ENCODE measurements at places on chromosomes 5 and 9.

GRCh38 chr9:37486616-37487548 lies 1.1 kb downstream of the POLR1E start:
- DNase-seq = peak; percentile 51

- DNase-seq = no peak
These were observed 23.1 kb upstream of the TRPM3 start for GRCh38 chr9:71144495-71144894.

- DNase-seq = no peak
These were observed 11.8 kb downstream of the RBM18 start for GRCh38 chr9:122252796-122253195.

- no peak for DNase-seq
These were observed 116.7 kb downstream of the WDR70 start for GRCh38 chr5:37495668-37496347.

DNA sequence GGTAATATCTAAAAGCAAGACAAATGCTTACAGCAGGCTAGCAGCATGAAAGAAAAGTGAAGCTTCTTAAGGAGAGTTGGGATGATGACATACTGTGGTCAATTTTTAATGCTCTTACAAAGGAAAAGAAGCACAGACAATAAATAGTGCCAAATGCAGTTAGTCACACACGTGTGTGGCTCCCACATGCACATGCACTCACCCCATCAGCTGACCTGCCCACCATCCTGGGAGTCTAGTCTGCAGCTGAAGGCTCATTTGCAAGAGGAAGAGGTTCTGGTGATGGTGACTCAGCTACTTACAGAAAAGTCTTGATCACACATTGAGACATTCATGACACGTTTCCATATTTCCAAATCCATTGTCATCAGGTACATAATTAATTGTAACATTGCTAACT lies 129.3 kb downstream of the MRPL36 start:
- no peak for DNase-seq

DNA sequence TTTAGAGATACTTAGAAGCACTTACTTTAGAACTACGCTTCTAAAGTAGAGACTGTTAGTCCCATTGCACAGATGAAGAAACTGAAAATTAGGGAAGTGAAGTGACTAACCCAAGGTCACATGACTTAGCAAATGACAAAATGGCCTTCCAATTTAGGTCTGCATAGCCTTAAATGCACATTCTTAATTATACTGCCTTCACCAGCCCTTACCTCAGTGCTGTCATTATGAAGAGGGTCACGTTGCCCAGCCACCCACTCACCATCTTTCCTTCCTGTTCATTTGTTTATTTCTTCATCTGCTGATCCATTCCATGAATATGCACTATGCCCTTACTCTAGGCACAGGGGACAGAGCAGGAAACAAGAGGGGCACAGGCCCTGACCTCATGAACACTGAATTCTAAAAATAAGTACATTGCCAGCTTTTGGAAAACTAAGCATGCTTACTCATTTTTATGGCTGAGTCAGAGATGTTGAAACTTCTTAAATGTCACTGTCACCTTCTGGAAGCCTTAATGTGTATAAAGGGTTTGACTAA lies 8.6 kb downstream of the HAVCR2 start:
- no peak for DNase-seq

GRCh38 chr9:121273064-121273775 lies 5.3 kb downstream of the GSN start:
- DNase-seq = peak; percentile 7

GRCh38 chr9:112396872-112397271 lies 17.0 kb downstream of the HSDL2 start:
- no peak for DNase-seq

DNA sequence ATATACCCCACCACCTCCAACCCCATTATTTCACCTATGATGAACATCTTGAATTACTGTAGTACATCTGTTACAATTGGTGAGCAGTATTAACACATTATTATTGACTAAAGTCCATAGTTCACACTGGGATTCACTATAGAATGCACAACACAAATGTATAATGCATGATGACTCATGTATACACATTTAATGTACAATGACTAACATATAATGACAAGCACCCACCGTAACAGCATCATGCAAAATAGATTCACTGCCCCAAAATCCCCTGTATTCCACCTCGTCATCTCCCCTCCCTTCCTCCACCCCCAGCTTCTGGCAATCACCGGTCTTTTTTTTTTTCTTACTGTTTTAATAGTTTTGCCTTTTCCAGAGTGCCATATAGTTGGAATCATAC lies 47.1 kb upstream of the NEK6 start:
- DNase-seq = no peak

DNA sequence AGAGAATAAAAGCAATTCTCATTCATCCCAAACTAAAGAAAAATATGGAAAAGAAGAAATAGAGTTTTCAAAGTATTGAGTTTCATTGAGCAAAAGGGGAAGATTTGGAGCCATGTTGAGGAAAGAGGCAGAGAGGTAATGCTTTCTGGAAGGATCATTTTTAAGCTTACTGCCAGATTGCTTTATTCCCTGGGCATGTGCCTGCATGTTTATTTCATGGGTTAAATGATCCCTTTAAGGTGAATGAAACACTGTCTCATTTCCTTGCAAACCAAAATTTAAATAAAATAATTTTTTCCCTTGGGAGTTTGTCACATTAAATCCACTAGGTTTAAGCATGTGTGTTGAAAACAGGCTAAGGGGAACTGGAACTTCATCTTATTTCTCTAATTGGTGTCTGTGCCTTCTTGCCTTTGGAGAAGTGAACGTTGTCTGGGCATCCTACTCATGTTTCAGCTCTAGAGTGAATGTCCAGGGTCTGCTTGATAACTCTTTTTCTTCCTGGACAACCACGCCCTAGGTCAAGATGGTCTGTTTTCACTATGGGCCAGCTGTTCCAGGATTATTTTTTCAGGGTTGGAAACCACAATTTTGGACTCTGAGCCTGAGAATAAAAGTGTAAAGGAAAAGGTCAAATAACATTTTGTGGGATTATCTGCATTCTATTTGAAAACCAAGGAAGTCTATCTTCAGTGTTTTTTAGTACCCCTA lies 114.1 kb upstream of the ELL2 start:
- peak; percentile 6 for DNase-seq

DNA sequence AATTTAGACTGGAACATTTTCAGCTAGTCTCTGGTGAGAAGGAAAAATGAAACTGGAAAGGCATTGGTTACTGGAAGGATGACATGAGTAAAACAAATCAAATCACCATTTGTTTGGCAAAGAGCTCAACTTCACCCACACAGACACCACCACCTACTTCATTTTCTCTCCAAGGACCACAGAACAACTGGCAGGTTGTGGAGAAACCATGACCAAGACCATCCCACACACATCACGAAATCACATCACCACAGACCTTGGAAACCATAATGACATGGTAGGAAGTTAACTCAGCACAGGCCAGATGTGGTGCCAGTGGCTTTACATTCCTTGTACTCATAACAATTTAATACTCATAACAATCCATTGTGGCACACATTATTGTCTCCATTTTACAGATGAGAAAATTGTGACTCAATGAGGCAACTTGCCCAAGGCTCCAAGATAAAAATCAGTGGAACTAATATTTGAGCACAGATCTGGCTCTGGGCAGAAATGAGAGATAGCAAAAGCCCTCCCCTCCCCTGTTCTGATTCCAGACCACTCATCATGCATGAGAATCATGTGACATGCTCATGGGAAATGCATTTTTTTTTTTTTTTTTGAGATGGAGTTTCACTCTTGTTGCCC lies 7.5 kb downstream of the OR1K1 start:
- no peak for DNase-seq

DNA sequence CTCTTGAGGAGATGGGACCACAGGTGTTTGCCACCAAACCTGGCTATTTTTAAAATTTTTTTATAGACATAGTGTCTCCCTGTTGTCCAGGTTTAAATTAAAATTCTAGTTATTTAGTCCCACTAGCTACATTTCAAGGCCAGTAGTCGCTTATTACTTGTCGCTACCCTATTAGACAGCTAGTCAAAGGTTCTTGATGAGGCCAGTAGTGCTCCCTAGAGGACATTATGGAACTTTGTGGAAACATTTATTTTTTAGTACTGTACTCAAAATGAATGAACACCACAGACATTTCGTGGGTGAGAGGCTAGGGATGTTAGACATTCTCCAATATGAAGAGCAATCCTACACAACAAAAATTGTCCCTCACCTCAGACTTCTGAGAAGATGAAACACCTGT lies 14.4 kb upstream of the GRXCR2 start:
- DNase-seq = no peak

- DNase-seq = no peak
These were observed 223.3 kb upstream of the IRX1 start for GRCh38 chr5:3372289-3372688.

- no peak for DNase-seq
These were observed 152.4 kb upstream of the RAPGEF1 start for GRCh38 chr9:131892162-131892707.

DNA sequence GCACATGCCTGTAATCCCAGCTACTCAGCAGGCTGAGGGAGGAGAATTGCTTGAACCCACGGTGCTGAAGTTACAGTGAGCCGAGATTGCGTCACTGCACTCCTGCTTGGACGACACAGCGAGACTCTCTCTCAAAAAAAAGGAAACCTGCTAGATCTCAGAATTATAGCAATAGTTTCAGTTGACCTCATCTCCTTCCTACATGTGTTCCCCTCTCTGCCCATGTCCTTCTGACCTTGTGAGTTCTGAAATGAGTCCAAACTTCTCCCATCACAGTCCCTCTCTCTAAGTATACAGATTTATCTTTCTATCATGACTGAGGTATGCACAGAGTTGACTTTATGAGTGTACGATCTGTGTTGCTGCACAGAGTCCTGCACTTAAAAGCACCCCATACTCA lies 44.6 kb upstream of the SHOC1 start:
- DNase-seq = no peak

DNA sequence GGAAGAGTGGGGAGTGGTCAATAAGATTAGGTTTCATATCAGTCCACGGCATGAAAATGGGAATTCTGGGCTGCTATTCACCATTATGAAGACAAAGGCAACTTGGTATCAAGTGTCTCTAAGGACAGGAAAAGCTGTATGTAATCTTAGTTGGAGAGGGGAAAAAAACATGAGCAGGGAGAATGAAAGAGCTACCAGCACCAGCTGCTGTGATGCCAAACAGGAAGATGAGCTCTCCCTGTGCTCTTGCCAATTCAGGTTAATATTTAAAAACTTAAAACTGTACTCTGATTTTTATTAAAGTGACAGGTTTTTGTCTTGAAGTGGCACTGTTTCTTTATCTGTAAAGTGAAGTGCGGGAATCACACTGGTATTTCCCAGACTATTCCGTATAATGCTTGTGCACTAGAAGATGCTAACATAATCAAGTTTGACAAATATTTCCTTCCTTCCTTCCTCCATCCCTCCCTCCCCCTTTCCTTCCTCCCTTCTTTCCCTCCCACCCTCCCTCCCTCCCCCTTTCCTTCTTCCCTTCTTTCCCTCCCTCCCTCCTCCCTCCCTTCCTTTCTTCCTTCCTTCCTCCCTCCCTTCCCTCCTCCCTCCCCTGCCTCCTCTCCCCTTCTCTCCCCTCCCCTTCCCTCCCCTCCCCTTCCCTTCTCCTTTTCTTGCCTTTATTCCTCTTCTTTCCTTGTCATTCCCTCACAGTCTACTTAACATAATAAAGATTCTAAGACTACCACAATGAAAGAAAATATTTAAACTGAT lies 1383.0 kb upstream of the C9orf72 start:
- no peak for DNase-seq

All from globus pallidus (tissue), 1 donor.